ENCODE measurements at places on chromosomes 6 and 20. TPM values are rescaled to one million over a fixed set of nuclear protein-coding genes. Genes with fewer than 3 reads are reported as not detected.

STX7 gene
- total RNA-seq, result 69.3 TPM

PHACTR1 gene
- total RNA-seq, result 2.5 TPM

DNA sequence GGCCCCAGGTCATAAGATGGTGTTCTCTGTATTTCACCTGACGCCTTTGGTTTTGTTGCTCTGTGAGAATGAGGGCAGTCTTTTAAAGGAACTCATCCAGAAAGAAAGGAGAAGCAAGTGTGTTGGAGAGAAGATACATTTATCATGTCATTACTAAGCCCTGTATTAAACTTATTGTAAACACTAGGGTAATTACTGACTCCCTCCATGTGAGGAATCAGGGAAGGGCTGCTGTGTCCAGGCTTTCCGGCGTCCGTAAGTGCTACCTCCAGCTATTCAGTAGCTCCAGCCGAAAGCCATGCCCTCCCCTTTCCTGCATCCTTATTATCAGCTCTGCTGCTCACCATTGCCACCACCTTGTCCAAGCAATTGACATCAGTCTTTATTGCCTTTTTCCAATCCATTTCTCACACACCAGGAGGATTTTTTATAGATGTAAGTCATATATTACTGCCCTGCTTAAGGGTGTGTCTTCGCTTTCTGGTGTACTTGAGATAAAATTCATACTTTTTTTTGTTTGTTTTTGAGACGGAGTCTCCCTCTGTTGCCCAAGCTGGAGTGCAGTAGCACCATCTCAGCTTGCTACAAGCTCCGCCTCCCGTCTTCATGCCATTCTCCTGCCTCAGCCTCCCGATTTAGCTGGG, 94.7 kb downstream of the RPP40 start:
- H3K27ac ChIP-seq, result no peak overlapping the region
- DNase-seq, result no peak
- peaks cover 33% of the 10 kb centered on the region for H3K4me1 ChIP-seq
- H3K27me3 ChIP-seq, result no peaks in the 10 kb centered on the region
- H3K36me3 ChIP-seq, result peaks cover 11% of the 10 kb centered on the region

DNA sequence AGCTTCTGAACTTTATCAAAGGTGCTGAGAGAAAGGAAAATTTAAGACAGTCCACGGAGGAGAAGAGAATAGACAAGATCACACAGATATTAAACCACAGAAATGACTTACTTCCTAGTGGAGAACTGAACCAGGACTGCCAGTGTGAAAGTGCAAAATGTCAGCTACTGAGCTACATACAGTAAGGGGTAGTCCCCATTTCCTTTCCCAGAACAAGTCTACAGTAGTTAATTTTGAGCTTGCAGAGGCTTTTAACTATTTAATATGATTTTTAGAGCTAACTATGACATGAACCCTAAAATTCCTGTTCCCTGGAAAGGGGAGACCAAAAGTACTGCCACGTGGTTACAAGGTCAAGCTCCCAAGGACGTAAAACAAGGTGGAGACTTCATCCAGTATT, 45.1 kb downstream of the CEP85L start:
- DNase-seq, result no peak
- no peaks in the 10 kb centered on the region for H3K27me3 ChIP-seq
- H3K36me3 ChIP-seq, result no peaks in the 10 kb centered on the region
- H3K4me3 ChIP-seq, result no peak overlapping the region
- H3K27ac ChIP-seq, result no peak overlapping the region

DNA sequence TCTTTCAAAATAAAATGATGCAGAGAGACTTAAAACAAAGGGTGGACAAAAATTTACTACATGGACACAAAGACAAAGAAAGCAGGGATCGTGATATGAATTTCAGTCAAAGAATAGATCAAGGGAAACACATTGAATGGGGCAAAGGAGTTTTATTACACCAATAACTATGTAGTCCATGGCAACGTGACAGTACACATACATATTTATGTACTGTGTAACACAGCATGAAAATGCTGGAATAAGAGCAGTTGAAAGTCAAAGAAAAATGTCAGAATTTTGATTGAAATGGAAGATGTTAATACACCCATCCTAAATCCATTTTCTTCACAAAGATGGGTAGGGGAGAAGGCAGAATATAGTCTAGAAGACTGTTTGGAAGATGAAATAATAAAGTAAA, 9.4 kb upstream of the RIN2 start:
- no peaks in the 10 kb centered on the region for H3K27me3 ChIP-seq
- H3K36me3 ChIP-seq, result no peaks in the 10 kb centered on the region
- H3K4me3 ChIP-seq, result no peak overlapping the region
- no peaks in the 10 kb centered on the region for H3K4me1 ChIP-seq

DNA sequence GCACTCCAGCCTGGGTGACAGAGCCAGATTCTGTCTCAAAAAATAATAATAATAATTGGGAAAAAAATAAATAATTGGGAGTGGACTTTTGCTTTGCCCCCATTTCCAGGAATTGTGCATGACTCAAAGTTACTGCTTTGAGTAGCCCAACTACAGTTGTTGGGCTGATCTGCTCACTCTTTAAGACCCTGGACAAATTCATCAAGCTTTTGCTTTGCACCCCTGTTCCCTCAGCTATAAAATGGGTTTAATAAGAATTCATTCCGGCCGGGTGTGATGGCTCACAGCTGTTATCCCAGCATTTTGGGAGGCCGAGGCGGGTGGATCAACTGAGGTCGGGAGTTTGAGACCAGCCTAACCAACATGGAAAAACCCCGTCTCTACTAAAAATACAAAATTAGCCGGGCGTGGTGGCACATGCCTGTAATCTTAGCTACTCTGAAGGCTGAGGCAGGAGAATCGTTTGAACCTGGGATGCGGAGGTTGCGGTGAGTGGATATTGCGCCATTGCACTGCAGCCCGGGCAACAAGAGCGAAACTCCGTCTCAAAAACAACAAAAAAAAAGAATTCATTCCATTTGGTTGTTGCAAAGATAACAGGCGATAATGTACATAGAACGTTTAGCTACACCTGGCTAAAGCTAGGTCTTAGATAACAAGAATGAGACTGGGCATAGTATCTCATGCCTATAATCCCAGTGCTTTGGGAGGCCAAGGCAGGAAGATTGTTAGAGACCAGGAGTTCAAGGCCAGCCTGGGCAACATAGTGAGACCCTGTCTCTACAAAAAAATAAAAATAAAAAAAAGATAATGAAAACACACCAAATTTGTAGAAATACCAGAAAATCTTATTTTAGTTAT, 87.9 kb upstream of the ZNF217 start:
- H3K36me3 ChIP-seq, result no peaks in the 10 kb centered on the region
- H3K27me3 ChIP-seq, result no peaks in the 10 kb centered on the region
- no peak overlapping the region for H3K4me3 ChIP-seq
- DNase-seq, result no peak
- H3K4me1 ChIP-seq, result peaks cover 35% of the 10 kb centered on the region

GRCh38 chr6:53309059-53309900, 39.5 kb downstream of the ELOVL5 start:
- no peak for DNase-seq
- peaks cover 80% of the 10 kb centered on the region for H3K4me1 ChIP-seq
- no peaks in the 10 kb centered on the region for H3K27me3 ChIP-seq
- no peak overlapping the region for H3K4me3 ChIP-seq

All from chondrocyte (in vitro differentiated cells).